Amniotic epithelial cell (primary cell): ENCODE measurements at places on chromosomes 16 and 17.
A peak's percentile ranks its signal among the peaks of the same experiment; 100 is the strongest.

GRCh38 chr17:17551361-17551760 is 40.1 kb downstream of the PEMT start:
- DNase-seq = peak; percentile 52

DNA sequence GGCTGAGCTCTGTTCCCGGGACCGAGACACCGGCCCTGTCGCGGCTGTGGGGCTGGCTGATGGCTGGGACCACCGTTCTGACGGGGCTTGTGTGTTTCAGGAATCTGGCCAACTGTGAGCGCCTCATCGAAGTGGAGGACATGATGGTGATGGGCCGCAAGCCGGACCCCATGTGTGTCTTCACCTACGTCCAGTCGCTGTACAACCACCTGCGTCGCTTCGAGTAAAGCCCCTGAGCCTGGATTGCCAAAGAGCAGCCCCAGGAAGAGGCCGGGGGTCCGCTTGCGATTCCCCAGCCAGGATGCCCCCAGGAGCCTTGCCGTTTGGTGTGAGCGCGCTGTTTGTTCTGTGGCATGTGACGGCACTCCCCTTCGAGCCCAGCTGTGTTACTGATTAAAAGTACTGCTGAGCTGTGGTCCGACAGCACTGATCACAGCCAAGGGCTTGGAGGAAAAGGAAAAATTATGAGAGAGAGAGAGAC is 23.0 kb downstream of the SMTNL2 start:
- DNase-seq = no peak

DNA sequence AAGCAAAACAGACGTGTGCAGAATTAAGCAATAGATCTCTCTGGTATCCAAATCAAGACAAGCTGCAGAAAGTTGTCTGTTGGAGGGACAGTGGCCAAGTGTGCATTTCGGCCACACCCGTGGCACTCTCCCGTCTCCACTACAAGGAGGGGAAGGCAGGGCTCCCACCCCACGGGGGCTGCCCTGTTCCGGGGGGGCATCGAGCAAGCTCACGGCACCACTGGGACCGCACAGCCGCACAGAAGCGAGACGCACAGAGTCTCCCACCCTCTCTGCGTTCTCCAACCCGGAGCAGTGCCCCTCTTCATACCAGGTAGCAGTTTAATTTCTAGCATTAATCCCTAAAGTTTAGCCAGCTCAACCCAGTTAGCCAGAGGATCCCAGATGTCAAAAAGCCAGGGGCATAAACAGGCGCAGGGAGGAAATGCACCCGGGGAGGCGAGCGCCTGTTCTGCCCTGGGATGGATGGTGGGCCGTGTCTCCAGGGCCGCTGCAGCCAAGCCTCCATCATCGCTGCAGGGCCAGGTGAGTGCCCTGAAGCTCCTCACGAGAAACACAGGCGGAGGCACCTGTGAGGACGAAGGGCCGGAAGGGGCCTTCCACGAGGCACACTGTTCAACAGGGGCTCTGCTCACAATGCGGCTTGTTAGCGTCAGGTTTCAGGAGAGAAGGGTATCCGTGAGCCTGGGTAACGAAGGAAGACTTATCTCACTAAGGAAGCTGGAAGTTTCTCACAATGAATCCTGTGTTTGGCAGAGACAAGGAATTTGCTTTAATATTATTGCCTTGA is 42.1 kb upstream of the METRNL start:
- no peak for DNase-seq

- DNase-seq = no peak
Measured at GRCh38 chr16:57721356-57722209, 14.0 kb upstream of the KATNB1 start.

- no peak for DNase-seq
Measured at GRCh38 chr17:32558326-32558955, 71.6 kb downstream of the CDK5R1 start.

- no peak for DNase-seq
Measured at GRCh38 chr16:14369734-14370598, 260.1 kb downstream of the PARN start.

DNA sequence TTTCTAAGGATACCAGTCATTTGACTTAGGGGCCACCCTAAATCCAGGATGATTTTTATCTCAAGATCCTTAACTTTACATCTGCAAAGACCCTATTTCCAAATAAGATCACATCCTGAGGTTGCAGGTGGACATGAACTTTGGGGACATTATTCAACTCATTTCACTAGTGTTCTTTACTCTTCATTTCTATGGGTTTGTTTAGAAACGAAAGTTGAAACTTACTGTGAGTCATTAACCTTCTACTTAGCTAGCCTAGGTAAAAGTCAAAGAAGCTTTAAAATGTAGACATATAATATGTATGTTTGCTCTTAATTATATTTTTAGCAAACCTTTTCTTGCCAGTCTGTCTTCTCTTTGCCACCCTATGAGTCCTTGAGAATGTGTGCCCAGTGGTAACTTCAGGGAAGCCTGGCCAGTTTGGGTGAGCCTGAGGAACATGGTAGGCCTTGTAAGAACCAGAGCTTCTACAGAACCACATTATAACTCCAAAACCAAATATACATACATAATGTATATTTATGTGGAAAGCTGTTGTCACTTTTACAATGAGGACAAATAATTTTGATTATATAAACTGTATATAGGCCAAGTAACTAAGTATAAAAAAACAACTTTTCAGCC is 38.4 kb downstream of the BPTF start:
- DNase-seq = no peak

- DNase-seq = no peak
Measured at GRCh38 chr16:48133455-48134211, 22.2 kb downstream of the ABCC12 start.

- DNase-seq = no peak
Measured at GRCh38 chr17:4540687-4541327, 14.4 kb downstream of the MYBBP1A start.

DNA sequence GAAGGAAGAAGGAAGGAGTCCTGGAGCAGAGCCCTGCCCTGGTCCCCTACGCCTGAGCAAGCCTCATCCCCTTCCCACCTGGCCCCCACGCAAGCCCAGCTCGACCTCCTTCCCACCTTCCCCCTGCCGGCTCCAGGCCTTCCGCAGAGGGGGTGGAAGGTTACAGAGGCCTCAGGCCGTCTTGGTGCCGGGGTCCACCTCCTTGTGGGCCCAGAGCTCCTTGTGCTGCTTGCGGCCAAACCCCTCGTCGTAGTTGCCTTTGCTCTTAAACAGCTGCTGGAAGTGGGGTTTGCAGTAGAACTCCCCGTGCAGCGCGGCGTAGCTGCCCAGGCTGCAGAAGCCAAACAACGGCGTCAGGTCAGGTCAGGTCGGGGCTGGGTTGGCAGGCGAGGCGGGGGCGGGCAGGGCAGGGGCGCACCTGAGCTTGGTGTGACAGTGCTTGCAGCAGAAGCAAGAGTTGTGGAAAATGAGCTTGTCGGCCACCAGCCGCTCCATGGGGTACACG is 1.5 kb downstream of the LIMD2 start:
- no peak for DNase-seq

DNA sequence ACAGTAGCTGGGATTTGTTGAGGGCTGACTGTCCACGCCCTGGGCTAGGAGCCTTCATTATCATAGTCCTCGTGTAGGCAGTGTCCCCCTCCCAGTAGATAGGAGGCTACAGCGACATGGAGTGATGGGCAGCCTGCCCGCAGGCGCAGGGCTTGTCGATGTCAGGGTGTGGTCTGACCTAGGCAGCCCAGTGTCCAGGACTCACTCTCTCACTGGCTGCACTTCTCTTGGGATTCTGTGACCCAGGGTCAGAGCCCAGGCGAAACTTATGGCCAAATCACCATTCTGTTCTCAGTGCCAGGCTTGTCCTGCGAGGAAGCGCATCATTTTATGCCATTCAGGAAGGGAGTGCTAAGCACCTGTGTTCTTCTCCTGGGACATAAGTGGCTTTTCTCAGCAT is 32.6 kb downstream of the SHISA6 start:
- no peak for DNase-seq

DNA sequence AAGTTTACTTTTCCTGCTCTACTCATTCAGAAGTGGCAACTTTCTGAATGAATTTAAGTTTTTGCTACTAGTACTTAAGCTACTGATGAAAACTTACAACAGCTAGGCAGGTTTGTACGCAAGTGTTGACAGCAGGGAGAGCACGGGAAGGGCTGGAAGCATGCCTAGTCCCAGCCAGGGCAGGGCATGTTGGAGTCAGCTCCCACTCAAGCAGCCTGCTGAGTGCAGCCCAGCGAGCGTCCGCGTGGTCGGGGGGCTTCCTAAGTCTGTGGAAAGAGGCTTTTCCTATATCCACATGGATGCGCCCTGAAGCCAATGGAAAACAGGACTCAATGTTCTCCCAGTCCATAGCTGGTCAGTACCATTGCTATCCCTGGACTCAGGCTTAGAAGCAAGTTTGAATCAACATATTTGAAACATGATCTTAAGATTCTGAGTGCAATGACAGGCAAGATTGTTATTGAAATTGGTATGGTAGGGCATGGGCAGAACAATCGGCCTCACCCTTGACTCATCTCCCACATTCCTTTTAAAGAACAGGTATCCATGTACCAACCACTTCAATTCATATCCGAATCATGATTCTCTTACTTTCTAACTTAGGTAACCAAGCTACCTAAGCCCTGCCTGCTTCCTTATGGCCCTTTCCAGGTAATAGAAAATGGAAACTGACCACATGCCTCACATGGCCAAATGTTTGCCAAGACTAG is 22.5 kb downstream of the CYB5D2 start:
- DNase-seq = no peak

DNA sequence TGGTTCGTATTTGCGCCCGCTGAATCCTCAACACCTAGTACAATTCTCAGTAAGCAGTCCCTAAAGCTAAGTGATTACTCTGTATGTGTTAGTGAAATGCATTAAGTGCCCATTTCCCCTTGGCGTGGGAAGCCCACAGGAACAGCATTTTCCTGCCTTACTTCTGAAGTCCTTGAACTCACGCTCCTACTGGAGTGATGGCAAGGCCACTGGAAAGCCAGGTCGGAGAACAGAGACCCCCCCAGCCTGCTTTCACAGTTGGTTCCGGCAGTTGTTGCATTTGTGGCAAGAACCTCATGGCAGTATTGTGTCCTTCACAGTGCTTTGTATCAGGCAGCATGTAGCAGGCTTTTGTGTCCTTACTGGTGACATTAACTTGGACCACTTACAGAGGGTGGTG is 340.7 kb downstream of the CDH13 start:
- DNase-seq = no peak

GRCh38 chr17:861364-861763 is 79.2 kb downstream of the MRM3 start:
- no peak for DNase-seq

DNA sequence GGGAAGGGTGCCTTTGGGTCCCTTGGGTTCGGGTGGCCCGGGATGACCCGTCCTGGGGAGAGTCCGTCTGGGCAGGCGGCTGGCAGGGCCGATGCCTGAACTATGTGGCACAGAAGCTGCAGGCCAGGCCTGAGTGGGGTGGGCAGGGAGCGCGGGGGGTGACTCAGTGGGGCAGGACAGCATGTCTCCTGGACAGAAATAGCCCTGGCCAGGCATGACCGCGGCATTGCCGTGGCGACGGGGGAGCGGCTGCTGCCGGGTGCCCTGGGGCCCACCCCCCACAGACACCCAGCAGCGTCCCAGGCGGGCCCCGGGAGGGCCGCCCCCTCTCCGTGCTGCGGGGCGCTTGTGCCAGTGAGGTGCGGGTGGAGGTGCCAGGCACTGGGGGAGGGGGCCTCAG is 1.8 kb upstream of the C1QTNF8 start:
- no peak for DNase-seq

- peak; percentile 69 for DNase-seq
Measured at GRCh38 chr16:15502041-15502725, 67.8 kb downstream of the BMERB1 start.

- no peak for DNase-seq
Measured at GRCh38 chr17:34311291-34311690, 7.9 kb upstream of the CCL8 start.

GRCh38 chr17:46874906-46875305 is 23.5 kb downstream of the WNT9B start:
- no peak for DNase-seq

DNA sequence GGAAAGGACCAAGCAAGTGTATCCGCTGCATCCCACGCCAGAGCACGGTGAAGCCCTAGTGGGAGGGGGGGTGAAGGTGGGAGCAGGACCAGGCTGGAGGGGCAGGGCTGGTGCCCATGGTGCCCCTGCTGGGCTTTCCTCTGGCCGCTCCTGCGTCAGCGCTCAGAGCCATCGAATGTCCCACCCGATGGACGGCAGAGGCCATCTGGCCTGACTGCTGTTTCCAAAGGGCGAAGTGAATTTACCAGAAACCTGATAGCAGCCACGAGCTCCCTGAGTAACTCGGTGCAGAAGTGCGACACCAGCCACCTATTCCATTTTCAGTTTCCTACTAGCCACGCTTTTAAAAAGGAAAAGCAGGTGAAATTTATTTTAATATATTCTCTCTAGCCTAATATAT is 203.6 kb upstream of the CIBAR2 start:
- no peak for DNase-seq

- DNase-seq = no peak
Measured at GRCh38 chr17:39604911-39605491, 2.7 kb downstream of the NEUROD2 start.

- no peak for DNase-seq
Measured at GRCh38 chr17:82373731-82374625, 2.4 kb downstream of the UTS2R start.

GRCh38 chr17:40344421-40345160 is 19.9 kb downstream of the GJD3 start:
- DNase-seq = no peak

GRCh38 chr17:55768936-55769624 is 18.2 kb downstream of the PCTP start:
- DNase-seq = peak; percentile 6

GRCh38 chr17:71516149-71516548 is 604.7 kb upstream of the SOX9 start:
- DNase-seq = no peak

- DNase-seq = no peak
Measured at GRCh38 chr16:825341-826061, 25.0 kb upstream of the GNG13 start.

- no peak for DNase-seq
Measured at GRCh38 chr16:47459603-47460002, 1.3 kb downstream of the ITFG1 start.

DNA sequence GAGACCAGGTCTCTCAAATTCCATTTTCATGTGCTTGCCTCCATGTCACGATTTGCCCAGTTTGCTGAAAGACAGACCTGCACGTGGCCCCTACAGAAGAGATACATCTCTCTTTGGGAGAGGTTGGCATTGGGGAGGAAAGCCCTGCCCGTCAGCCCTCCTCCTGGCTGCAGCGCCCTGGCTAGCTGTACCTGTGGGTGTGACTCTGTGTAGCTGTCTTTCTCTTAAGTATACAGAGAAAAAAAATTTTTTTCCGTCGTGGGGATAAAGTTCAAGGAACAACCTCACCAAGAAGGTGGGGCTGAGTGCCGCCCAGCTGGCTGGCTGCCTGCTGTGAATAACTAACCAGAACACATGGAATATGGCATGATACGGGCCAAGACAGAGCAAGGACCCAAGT is 26.5 kb downstream of the TMEM98 start:
- DNase-seq = no peak

- peak; percentile 59 for DNase-seq
Measured at GRCh38 chr17:28896884-28897768, at the start of gene FLOT2. Gene FLOT2, minus strand, starts transcription at chr17:28897733. Its CDS starts 159 bp downstream, at chr17:28897574.
